ENCODE measurements at places on chromosomes 12 and 14. TPM values are rescaled to one million over a fixed set of nuclear protein-coding genes. Genes with fewer than 3 reads are reported as not detected.

GUCY2C gene
- not detected for total RNA-seq

GALNT9 gene
- 0.86 TPM for total RNA-seq

AQP2 gene
- total RNA-seq: not detected

PRKD1 gene
- 40.5 TPM for total RNA-seq

FLVCR2 gene
- total RNA-seq: 0.69 TPM

TTC6 gene
- total RNA-seq: not detected

DBX2 gene
- total RNA-seq: not detected

IKBIP gene
- 69.8 TPM for total RNA-seq

WNT1 gene
- not detected for total RNA-seq

GLIPR1L1 gene
- not detected for total RNA-seq

TNS2 gene
- 61.1 TPM for total RNA-seq

SERPINA5 gene
- total RNA-seq: 0.33 TPM

NFYB gene
- 26.7 TPM for total RNA-seq

PPP4R4 gene
- total RNA-seq: 1.4 TPM

DEPDC4 gene
- total RNA-seq: 1.1 TPM

USP44 gene
- 0.69 TPM for total RNA-seq

CEP128 gene
- total RNA-seq: 1.8 TPM

POLE2 gene
- 2.8 TPM for total RNA-seq

GPR84 gene
- total RNA-seq: 0.07 TPM

CLEC7A gene
- total RNA-seq: not detected

DHH gene
- total RNA-seq: 0.07 TPM

TMPRSS12 gene
- not detected for total RNA-seq

LTB4R2 gene
- total RNA-seq: 3.0 TPM

PKP2 gene
- total RNA-seq: 1.8 TPM
